CD8-positive, alpha-beta T cell (primary cell): ENCODE measurements at places on chromosomes 16 and 17.
A peak's percentile ranks its signal among the peaks of the same experiment; 100 is the strongest.

GRCh38 chr16:21600031-21600773 lies 825 bp downstream of the METTL9 start:
- DNase-seq, result peak; percentile 56

DNA sequence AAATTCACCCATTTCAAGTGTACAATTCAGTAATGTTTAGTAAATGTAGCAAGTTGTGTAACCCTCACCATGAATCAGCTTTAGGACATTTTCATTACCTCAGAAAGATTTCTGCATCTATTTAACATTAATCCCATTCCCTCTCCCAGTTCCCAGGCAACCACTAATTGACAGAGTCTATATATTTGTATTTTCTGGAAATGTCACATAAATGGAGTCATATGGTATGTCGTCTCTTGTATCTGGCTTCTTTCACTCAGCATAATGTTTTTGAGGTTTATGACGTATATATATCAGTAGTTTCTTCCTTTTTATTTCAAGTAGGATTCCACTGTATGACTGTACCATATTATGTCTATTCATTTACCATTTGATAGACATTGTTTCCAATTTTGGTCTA lies 199.8 kb downstream of the CYB561 start:
- DNase-seq, result no peak

DNA sequence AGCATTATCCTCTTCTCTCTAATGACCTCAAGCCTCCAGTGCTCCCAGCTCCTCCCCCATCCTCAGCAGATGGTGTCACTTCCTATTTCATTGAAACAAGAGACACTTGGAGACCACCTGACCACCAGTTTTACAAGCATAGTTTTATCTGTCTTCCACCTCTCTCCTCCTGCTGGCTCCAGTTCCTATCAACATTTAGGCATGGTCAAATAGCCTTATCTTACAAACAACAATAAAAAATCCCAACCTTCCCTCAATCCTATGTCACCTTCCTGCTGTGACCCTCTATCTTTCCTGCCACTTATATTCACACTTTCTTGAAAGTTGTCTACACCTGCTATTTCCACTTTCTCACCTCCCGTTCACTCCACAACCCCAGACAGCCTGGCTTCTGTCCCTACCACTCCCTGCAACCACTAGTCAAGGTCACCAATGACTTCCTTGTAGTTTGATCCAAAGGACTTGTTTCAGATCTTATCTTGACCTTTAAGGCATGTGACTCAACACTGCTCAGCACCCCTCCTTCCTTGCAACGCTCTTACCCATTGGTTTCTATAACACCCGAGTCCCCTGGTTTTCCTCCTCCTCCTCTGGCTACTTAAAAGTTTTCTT lies 4.3 kb upstream of the NTN1 start:
- no peak for DNase-seq

- DNase-seq, result peak; percentile 78
These were observed 10.3 kb upstream of the SAMD14 start for GRCh38 chr17:50139950-50140885.

GRCh38 chr16:78633551-78633950 lies 534.1 kb downstream of the WWOX start:
- no peak for DNase-seq

GRCh38 chr17:18122990-18123753 lies 14.6 kb downstream of the MYO15A start:
- no peak for DNase-seq

DNA sequence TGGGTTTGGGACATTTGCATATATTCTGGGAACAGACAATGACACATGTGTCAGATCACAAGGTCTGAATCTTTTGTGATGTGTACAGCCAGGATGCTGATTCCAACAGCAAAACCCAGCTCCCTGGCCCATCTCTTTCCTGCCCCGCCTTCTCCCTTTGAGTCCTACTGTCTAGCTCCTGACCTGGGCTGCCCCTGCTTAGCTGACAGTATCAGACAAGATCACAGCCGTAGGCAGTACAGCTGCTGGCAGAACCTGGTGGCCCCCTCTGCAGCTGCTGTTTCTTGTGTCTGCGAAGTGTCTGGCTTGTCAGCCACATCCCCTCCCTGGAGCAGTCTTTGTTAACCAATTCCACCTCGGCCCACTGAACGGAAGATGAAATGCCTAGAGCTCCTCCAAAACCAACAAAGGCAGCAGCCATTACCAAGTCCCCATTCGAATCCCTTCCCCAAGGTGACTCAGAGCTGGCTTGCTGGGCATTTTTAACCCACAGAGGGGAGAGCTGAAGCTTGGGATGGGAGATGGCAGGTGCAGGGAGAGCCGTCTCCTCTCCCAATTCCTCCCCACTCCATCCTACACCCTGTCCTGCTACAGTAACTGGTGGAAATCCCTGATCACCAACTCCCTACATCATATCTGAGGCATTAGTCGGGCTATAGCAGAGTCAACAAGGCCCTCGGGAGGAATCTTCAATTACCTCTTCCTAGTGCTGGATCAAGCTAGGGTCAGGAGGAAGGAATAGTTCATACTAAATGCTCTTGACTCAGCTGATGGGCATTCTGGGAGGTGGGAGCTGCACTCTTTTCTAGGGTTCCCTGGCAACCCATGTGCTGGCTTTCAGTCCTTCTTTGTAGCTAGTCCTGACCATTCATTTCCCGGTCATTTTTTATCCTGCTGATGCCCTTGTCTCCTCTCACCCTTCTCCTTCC lies 5.8 kb downstream of the PIPOX start:
- no peak for DNase-seq

DNA sequence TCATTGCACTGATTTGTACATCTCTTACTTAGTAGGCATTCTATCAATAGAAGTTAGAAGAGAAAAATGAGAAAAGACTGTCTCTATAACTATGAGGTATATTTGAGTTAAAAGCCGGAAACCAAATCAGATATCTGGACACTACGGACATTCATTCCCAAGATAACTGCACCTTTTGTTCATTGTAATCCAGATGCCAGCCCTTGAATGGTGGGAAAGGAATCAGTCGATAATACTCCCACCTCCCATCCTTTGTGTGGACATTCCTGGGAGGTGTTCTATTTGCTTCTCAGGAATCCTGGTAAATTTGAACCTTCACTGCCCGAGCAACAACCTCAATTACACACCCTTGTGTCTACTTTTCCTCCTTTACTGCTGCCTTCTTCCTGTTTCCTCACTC lies 225.2 kb downstream of the CHD9NB start:
- DNase-seq, result no peak

DNA sequence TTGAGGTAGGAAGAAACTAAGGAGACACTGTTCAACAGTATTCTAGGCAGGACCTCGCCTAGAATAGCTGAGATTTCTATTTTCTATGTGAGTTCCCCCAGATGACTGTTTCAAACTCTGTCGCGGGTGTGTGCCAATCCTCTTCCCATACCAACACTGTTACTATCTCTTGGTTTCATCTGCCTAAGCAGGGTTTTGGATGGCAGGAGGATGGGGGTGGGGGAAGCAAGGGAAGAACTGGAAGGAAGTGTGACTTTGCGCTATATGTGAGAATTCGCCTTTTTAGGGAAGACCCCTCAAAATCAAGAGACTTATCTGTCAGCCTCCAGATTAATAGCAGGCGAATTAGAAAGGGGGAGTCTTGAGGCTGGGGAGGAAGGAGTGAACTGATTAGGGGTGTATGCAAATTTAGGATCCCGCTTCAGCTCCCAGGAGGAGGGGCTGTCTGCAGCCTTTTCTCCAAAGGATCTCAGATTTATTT lies 521 bp upstream of the G6PC3 start:
- DNase-seq, result no peak

DNA sequence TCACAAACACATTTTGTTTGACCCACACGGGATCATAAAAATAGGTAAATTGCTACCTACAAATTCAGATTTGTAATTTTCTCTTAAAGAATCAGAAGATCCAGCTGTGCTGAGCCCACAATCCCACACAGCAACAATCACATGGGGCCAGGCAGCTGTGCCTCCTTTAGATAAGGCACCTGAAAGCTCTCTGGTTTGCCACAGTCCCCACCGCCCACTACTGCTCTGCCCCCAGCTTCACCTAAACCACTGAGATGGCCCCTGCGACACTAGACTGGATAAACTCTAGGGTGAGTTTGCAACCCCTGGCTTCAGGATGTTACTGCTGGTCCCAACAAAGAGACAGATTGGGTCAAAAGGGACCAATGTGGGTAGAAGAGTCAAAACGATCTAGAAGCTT lies 96.8 kb downstream of the GSG1L start:
- DNase-seq, result no peak

- no peak for DNase-seq
These were observed 14.8 kb downstream of the MIEN1 start for GRCh38 chr17:39715375-39716072.

DNA sequence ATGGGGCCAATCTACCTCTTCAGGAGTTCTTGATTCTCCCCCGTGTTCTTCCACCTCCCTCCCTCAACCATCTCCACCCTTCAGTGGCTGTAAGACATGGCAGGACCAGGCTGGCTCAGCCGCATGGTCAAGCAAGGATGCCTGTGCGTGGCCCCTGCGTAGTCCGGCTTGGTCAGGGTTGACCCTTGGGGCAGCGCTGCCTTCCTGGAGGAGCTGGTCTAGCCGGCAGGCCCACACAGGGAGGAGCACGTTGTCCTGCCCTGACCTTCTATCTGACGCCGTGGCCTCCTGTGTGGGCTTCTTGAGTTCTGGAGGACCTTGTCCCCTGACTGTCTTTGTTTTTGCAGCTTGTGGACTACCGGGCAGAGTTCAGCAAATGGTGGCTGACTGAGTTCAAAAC lies 169.8 kb downstream of the DNAH9 start:
- DNase-seq, result no peak

DNA sequence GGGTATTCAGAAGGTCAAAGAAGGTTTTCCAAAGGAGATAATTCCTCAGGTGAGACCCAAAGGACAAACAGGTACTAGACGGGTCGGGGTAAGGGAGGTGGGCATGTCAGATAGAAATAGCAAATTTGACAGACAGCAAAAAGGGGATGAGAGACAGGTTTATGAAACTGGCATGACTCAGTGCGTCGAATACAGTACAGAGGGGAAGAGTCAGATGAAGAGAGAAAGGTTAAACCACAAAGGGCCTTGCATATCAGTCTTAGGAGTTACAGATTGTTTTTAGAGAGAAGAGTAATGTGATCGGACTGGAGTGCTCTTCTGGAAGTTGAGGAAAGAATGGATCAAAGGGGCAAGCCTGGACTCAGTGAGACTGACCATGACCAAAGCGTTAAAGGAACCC lies 88.4 kb downstream of the ZZEF1 start:
- DNase-seq, result no peak

- peak; percentile 57 for DNase-seq
These were observed 27.9 kb upstream of the OR4D1 start for GRCh38 chr17:58120195-58120822.

GRCh38 chr17:73973586-73974409 lies 229.7 kb upstream of the RPL38 start:
- no peak for DNase-seq

- no peak for DNase-seq
These were observed 23.1 kb downstream of the PRDM7 start for GRCh38 chr16:90053902-90054500.

GRCh38 chr17:33804401-33804800 lies 450.7 kb upstream of the CCL2 start:
- DNase-seq, result no peak

DNA sequence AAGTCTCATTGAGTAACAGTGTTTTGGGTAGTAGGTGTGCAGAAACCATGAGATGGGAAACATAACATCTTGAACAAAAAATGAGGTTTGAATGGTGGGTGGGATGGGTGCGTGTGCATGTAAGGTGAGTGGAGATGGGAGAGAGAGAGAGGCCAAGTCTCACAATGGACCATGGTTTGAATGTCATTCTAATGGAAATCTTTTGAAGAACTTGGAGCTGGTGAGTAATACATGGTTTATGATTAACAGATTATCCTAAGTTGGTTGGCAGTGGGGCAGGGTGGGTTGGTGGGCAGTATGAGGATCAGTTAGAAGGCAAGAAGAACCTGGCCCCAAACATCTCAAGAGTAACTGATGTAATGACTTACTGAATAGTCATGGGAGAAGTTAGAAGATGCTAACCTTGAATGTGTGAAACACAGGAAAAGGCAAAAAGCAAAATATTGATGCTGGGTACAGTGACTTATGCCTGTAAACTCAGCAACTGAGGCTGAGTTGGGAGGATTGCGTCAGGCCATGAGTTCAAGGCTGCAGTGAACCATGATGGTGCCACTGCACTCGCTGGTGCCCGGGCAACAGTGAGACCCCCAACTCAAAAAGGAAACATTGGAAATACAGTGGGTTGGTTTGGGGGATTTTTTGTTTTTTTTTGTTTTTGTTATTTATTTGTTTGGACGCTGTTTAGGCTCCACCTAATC lies 32.7 kb downstream of the ZNF207 start:
- DNase-seq, result no peak

DNA sequence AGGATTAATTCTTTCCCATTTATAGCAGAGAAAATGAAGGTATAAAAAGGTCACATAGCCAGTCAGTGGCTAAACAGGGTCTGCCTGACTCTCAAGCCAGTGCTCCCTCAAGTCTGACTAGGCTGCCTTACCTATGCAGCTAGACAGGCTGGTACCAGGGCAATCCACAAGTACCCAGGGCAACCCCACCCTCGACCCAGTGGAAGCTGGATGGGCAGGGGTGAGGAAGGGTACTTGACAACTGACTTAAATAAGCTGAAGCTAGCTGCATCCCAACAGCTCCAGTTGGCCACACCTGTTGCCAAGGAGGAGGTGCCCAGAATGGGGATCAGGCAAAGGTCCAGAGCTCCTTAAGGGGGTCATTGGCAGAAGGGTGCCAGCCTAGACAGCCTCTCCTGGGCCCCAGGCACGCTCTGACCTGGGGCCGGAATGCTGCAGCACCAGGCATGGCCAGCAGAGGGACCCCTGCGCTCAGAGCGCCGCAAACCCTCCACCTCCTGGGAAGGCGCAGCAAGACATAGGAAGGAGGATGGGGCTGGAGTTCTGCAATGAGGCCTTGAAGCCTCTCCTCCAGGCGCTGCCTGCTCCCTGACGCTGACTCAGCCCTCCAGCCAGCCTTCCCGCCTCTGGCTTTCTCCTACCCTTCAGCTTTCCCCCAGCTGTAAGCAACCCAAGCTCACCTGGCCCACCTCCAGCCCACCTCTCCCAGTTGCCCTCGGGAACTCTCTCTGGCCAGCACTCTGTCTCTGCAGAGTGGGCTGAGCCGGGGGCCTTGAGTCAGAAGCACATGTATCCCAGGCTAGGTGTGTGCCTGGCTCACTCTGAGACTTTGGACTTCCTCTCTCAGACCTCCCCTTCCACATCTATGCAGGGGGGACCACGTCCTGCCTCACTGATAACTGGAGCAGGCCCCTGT lies 28.8 kb downstream of the MPP2 start:
- peak; percentile 70 for DNase-seq

DNA sequence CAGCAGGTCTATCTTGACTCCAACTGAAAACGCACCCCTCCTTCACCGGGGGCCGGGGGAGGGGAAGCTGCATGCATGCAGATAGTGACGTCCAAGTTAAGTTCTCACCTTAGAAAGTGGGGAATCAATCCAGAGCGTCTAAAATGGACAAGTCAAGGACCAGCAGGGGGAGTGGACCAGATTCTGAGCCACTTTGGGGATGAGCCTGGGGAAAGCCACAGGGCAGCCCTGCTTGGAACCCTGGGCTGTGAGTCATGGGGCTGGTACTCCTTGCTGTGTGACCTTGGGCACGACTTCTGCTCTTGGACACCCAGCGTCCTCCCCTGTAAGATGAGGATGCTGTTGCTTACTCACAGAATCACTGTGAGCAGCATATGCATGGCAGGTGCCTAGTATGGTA lies 9.1 kb downstream of the TNFRSF13B start:
- DNase-seq, result no peak
